ENCODE measurements at places on chromosomes 2 and 18. TPM values are rescaled to one million over a fixed set of nuclear protein-coding genes. Genes with fewer than 3 reads are reported as not detected.

Gene SPHKAP
- under 0.01 TPM for total RNA-seq

Gene AFF3
- 0.71 TPM for total RNA-seq

Gene FEV
- total RNA-seq, result not detected

Gene ICOS
- total RNA-seq, result not detected

Gene BCL2
- total RNA-seq, result 2.2 TPM

Gene NFATC1
- 4.3 TPM for total RNA-seq

Gene SERPINB11
- not detected for total RNA-seq

Gene RBM44
- total RNA-seq, result 0.14 TPM

Gene KCNG3
- not detected for total RNA-seq

Gene NGEF
- total RNA-seq, result 0.74 TPM

Gene AOX1
- total RNA-seq, result 23.2 TPM

Gene DRC1
- total RNA-seq, result not detected

Gene FSHR
- not detected for total RNA-seq

Gene FOXI3
- not detected for total RNA-seq

Gene ADAM17
- total RNA-seq, result 58.5 TPM

Gene HOXD4
- 0.18 TPM for total RNA-seq

Gene DNAJC10
- 170 TPM for total RNA-seq

Gene UGT1A6
- total RNA-seq, result 0.09 TPM

Gene SLC8A1
- 13.1 TPM for total RNA-seq

Gene VWA3B
- total RNA-seq, result 0.09 TPM

Gene TBR1
- total RNA-seq, result not detected

Gene CXCR4
- 0.92 TPM for total RNA-seq

Gene GALNT3
- total RNA-seq, result 0.71 TPM

Gene UGT1A8
- total RNA-seq, result 0.71 TPM

Gene DAPL1
- not detected for total RNA-seq

Gene RAB12
- total RNA-seq, result 53.6 TPM

Gene OR6B2
- not detected for total RNA-seq

Gene VAMP8
- total RNA-seq, result 1.8 TPM

Gene MROH2A
- total RNA-seq, result under 0.01 TPM

Gene NOSTRIN
- total RNA-seq, result 0.09 TPM

Gene SEMA4C
- total RNA-seq, result 22.1 TPM

Gene APLF
- 7.0 TPM for total RNA-seq

Gene YES1
- total RNA-seq, result 68.6 TPM

Gene AGXT
- not detected for total RNA-seq

Gene SLC9A4
- total RNA-seq, result under 0.01 TPM

Gene RPRM
- total RNA-seq, result not detected

Gene FAM124B
- total RNA-seq, result under 0.01 TPM

Gene DYNC2LI1
- 19.9 TPM for total RNA-seq

Gene DNAH7
- 0.28 TPM for total RNA-seq

Gene HOXD12
- not detected for total RNA-seq

Gene NXPH2
- total RNA-seq, result not detected

Gene REG3A
- total RNA-seq, result not detected

Gene GLB1L
- 38.6 TPM for total RNA-seq

Gene LYPD6
- total RNA-seq, result 0.57 TPM
